T-cell (primary cell): ENCODE measurements at places on chromosomes 16 and 17.
A peak's percentile ranks its signal among the peaks of the same experiment; 100 is the strongest.

DNA sequence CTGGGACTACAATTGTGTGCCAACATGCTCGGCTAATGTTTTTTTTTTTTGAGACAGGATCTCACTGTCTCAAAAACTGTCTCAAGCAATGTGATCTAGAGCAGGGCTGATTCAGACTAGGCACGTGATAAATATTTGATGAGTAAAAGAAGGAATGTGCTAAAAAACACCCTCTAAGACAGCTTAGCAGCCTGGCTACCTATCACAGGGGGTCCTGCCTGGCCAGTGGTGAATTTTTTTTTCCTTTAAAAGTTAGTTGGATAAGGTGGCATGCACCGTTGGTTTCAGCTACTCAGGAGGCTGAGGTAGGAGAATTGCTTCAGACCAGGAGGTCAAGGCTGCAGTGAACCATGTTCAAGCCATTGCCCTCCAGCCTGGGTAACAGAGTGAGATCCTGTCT, 14.8 kb upstream of the GPATCH8 start:
- no peak for DNase-seq

- no peak for DNase-seq
Measured at GRCh38 chr17:57557834-57558681, 187.0 kb downstream of the CCDC182 start.

- DNase-seq, result no peak
Measured at GRCh38 chr16:77376358-77376757, 58.5 kb downstream of the ADAMTS18 start.

GRCh38 chr16:84562174-84562815, 55.6 kb downstream of the COTL1 start:
- DNase-seq, result no peak

DNA sequence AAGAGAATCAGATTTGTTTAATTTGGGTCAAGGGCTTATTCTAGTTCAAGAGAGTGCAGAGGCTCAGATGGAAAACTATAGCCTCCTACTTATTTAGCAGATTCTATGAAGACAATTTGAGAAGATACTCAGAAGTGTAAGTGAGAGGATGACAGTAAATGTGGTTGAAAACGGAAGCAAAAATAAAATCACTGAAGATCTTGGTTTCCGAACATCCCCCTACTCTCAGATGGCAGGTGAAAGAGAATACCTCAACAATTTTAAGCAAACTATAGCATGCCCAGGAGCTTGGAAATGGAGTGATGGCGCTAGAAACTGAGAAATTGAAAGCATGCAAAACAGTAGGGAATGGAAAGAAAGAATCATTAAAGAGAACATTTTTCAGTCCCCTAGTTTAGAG, 705.5 kb upstream of the CDH8 start:
- no peak for DNase-seq

DNA sequence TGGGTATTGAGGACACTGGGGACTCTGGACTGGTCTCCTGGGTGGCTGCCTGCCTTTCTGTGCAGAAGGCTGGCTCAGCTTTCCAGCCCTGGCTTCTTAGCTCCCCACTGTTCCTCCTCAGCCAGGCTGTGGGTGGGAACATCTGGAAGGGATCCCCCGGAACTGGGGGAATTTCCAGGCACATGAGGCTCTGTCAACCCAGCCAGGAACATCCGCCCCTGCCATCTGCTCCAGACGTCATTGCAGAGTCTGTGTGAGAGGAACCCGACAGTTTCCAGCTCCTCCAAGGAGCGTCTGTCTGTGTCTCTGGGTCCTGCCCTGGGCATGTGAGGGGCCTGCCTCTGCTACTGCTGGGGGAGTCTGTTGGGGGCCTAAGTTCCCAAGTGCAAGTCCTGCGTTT, 36.2 kb upstream of the CRHR1 start:
- no peak for DNase-seq

GRCh38 chr17:76354317-76354729, 607 bp upstream of the PRPSAP1 start:
- DNase-seq, result no peak

DNA sequence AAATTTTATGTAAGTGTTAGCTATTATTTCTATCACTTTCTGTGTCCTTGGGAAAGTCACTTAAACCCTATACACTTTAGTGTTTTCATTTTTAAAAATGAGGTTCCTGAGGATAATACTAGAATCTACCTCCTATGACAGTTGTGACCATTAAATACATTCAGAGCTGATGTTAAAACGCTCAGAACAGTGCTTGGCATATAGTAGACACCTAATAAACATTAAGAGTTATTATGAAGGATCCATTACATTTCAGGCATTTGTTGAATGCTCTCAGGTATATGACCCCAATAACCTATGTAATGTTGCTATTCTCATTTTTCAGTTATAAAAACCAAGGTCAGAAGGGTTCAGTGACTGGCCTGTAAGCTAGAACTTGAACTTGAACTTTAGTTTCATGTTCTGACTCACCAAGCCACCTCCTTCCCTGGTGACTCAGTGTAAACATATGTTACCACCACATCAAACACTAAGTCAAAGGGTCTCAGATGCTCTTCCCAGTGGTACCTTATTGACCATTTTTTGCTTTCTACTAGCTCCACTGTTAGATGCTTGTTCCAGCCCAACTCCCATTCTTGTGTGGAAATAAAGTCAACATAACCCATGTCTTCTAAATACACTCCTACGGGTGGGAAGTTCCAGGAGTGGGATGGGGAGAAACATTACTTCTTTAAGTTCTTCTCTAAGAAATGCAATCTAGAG, 47.6 kb downstream of the HSD17B2 start:
- DNase-seq, result no peak

- DNase-seq, result no peak
Measured at GRCh38 chr16:4373909-4374742, 2.5 kb downstream of the VASN start.

GRCh38 chr17:47978324-47978723, 7.4 kb downstream of the CDK5RAP3 start:
- DNase-seq, result peak; percentile 30

DNA sequence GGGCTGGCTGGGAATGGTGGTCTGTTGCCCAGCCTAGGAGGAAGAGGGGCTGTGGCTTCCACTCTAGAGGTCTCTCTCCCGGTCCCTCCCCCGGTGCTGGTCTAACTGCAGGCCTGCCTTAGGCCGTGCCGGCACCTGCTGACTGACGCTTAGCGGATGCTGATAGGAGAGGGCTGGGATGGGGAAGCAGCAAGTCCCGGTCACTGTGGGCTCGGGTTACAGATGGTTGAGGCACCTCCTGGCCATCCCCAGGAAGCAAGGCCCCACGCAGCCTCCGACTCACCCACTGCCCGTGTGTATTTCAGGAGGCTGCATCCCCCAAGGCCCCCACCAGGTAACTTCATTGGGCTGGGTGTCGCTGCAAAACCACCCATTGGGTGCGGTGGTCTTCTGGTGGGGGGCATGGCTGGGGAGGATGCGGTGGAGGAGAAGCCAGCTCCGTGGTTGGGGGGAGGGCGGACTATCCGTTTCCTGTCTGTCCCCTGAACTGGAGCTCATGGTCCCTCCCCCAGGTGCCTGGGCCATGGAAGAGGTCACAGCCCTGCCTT, 278.9 kb downstream of the SEC14L1 start:
- no peak for DNase-seq

GRCh38 chr17:40599468-40599763, 34.1 kb upstream of the CCR7 start:
- DNase-seq, result no peak

GRCh38 chr16:79165079-79165478, 435.5 kb downstream of the MAF start:
- no peak for DNase-seq

DNA sequence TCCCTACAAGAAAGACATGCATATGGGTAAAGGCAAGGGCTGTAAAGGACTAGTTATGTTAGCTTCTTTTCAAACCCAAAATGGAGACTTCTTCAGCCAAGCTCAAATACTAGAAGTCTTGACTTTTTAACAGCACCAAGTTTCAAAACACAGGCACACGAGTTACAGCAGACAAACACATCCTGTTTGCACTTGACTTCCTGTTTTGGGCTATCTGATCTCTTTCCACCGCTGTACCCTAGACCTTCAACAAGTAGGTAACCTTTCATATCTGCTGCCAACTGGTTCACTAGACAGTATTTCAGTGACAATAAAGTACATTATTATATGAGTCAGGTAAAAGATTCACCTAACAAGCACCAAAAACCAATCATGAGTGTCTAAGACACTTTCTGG, 12.3 kb downstream of the RFFL start:
- no peak for DNase-seq

DNA sequence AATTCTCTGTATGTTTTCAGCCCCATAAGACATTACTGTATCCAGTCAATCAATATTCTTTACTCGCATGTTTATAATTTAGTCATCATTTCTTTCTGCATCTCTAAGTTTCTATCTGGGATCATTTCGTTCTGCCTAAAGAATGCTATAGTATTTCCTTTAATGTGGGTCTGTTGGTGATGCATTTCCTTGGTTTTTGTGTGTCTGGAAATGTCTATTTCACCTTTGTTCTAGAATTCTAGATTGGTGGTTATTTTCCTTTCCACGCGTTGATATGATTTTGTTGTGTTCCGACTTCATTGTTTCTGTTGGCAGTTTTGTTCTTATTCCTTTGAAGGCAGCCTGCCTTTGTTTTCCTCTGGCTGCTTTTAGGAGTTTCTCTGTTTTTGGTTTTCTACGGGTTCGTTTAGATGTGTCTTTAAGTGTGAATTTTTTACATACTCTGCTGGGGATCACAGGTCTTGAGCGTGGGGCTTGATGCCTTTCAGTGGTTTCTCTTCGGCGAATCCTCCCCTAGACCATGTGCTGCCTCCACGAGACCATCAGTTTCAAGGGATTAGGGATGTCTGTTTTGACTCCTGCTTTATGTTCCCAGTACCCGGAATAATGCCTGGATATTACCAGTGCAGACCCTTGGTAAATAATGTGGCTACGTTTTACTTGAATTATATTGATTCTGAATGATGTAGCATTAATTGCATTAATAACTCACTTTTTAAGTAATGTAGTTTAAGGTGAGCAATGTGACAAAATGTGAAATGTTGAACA, 23.5 kb downstream of the POLR3E start:
- DNase-seq, result no peak

DNA sequence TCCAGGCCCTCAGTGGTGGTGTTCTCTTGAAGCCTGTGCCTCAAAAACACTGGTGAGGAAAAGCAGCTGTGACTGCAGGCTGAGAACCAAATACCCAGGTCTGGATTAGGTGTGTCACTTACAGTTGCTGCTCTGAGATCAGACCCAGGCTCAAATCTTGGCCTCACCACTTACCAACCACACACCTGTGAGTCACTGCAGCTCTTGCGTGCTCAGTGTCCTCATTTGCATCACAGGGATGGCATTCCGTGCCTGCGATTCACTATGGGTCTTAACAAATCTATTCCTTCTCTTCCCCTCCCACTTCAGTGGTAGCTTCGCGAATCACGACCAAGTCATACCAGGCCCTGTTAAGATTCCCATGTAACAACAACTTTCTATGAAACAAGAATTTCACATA, 233.4 kb upstream of the HSBP1 start:
- no peak for DNase-seq

DNA sequence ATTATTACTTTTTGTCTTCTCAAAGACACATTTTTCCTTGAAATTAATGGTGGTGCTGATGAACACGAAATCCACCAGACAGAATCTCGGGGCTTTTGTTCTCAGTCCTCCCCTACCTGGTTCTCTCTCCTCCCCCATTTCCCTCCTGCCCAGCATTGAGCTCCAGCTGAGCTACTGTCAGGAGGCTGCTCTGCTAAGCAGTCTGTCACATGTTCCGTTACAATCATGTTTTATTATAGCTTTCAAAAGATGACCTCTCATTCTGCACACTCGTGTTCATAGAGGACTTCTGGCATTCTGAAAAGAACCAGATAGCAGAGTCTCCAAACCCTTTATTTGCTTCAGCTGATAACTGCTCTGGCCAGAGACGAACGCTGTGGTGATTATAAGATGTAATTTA, 732.5 kb upstream of the RBFOX1 start:
- DNase-seq, result no peak

DNA sequence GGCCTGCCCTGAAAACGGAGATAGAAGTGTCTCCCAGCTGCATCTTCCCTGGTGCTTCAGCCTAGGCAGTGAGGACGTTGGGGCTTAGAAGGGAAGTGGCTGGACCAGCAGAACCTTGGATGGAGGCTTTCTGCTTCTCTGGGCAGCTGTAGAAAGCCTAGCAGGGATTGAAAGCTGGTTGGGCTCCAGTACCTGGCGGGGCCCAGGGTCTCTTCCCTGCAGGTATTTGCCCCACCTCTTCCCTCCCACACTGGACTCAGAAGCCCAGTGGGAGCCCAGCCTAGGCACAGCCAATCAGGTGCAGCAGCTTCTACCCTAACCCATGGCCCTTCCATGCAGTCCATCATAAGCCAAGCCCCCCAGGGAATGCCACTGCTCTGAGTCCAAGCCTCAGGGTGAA, 190.3 kb upstream of the IRX6 start:
- DNase-seq, result no peak

- no peak for DNase-seq
Measured at GRCh38 chr17:5804251-5804650, 219.9 kb upstream of the NLRP1 start.

- no peak for DNase-seq
Measured at GRCh38 chr17:51044976-51045375, 75.7 kb downstream of the SPAG9 start.

DNA sequence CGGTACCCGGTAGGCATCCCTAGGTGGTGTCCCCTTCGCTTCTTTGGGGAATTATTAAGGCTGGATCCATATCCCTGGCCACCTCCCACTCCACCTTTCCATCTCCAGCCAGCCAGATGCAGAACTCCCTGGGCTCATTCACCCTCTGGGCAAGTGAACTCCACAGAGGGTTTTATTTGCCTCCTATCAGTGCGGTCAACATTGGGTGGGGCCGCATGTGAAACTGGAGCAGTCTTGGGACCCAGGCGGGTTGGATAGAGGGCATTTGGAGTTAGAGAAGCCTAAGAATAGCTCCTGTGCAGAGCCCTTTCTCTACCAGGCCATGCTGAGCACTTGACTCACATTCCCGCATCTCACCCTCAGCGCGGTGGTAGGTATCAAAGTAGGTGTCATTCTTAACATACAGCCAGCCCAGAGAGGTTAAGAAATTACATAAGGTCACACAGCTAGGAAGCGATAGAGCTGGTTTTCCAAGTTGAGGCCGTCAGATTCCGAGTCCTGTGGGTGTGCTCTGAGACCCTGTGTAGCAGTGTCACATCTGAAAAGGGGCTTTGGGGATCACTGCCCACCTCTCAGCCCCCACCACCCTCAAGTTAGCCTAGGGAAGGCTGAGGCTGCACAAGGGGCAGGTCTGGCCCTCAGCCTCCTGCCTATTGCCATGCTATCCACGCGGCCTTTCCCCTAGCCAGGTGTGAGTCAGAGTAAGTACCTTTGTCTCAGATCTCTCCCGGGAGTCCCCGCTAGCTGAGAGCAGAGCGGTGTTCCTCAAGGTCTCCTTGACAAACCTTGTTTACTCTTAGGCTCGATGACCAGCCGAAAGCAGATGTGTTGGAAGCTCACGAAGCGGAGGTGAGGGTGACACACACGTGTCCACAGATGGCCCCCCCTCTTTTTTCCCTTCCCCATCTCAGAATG, 26.9 kb upstream of the LGALS9 start:
- no peak for DNase-seq
